ENCODE measurements at places on chromosomes 7 and 10.

- DNase-seq, result no peak
Observed at GRCh38 chr10:48759113-48759901, 74.6 kb downstream of the WDFY4 start.

GRCh38 chr10:109166935-109167334 lies 756.4 kb downstream of the XPNPEP1 start:
- peak; percentile 11 for DNase-seq

DNA sequence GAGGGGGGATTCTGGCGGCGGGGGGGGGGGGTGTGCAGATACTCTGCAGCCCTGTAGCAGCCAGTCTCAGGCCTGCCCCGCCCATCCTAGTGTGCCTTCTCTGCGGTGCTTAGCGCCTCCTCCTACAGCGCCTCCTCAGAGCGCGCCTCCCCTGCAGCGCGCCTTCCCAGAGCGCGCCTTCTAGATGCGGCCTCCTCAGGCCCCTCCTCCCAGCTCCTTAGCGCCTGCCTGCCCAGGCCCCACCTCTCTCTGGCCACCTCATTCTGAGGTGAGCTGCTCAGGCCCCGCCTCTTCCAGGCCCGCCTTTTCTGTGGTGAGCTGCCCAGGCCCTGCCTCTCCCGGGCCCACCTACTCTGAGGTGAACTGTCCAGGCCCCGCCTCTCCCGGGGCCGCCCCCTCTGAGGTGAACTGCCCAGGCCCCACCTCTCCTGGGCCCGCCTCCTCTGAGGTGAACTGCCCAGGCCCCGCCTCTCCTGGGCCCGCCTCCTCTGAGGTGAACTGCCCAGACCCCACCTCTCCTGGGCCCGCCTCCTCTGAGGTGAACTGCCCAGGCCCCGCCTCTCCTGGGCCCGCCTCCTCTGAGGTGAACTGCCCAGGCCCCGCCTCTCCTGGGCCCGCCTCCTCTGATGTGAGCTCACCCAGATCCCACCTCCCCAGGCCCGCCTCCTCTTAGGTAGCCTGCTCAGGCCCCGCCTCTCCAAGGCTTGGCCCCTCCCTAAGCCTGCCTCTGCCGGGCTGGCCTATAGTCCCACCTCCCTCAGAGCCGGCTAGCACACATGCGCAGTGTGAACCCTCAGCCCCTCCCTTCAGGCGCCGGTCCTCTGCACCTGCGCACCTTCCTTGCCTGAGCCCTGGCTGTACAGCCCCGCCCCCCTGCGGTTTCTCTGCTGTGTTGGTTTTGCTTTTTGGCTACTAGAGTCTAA lies 2.1 kb upstream of the SGCE start:
- DNase-seq, result peak; percentile 87

- DNase-seq, result no peak
Observed at GRCh38 chr10:71035511-71036296, 147.3 kb upstream of the PCBD1 start.

GRCh38 chr7:129605960-129606614 lies 5.4 kb upstream of the NRF1 start:
- DNase-seq, result no peak

DNA sequence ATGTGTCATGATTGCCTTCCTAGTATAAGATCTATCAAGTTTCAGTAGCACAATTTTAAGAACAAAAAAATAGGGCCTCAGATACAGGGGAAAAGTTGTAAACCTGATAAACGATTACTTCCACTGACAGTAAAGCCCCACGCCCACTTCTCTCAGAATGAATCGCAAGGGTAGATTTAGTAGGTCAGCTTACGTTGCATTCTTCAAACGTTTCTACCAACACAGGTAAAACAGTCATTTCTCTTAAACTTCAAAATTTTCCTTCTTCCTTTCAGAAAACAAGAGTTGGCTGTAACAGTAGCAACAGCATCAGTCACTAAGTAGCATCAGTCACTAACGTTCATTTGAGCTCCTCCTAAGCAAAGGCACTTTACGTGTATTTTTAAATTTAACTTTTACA lies 221.5 kb downstream of the ADAM12 start:
- no peak for DNase-seq

DNA sequence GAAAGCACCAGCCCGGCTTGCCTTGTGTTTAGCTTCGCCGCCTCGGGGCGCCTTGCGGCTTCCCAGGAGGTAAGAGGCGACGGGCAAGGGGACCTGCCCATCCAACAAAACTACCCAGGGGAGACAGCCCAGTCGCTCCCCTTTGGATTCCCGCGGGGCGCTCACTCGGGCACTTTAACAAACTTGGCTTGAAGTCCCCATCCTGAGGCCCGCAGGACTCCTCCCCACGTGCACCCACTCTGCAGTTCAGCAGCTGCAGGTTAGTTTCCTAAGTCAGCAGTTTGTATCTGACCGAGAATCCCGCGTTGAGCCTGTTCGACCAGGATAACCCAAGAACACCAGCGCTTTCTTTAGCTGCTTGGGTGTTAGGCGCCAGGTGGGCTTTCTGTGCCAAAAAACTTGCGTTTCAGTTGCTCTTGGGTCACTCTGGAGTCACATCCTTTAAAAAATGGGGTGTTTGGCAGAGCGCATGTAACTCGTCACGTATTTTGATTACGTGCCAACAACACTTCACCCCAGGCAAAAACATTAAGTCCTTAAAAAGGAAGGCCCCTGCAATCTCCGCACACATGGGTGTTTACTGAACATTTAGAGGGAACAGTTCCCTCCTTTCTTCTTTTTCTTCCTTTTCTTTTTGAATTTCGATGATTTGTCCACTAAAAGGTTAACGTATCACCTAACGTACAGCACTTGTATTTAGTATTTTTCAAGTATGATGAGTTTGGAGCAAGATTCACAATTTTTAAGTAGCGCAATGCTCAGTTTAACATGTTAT lies 876 bp downstream of the DNAH11 start:
- DNase-seq, result peak; percentile 25

GRCh38 chr10:35259769-35260397 lies 76.4 kb upstream of the CCNY start:
- DNase-seq, result peak; percentile 82

DNA sequence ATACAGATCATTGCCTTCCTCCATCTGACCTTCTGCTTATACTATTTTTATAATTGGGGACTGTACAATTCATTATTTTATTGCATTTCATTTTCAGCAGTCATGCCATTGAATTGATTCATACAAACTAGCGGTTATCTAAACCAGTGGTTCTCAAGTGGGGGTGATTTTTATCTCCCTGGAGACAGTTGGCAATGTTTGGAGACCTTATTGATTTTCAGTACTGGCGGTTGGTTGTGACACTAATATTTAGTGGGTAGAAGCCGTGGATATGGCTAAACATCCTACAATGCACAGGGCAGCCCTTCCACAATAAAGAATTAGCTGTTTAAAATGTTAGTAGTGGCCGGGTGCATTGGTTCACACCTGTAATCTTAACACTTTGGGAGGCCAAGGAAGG lies 765.9 kb downstream of the LRMDA start:
- DNase-seq, result no peak

- peak; percentile 11 for DNase-seq
Observed at GRCh38 chr7:33143996-33144718, 14.8 kb downstream of the BBS9 start.

- DNase-seq, result peak; percentile 89
Observed at GRCh38 chr7:117269886-117270285, 53.0 kb downstream of the WNT2 start.

- DNase-seq, result peak; percentile 2
Observed at GRCh38 chr7:78412216-78412858, 613.8 kb downstream of the PHTF2 start.

DNA sequence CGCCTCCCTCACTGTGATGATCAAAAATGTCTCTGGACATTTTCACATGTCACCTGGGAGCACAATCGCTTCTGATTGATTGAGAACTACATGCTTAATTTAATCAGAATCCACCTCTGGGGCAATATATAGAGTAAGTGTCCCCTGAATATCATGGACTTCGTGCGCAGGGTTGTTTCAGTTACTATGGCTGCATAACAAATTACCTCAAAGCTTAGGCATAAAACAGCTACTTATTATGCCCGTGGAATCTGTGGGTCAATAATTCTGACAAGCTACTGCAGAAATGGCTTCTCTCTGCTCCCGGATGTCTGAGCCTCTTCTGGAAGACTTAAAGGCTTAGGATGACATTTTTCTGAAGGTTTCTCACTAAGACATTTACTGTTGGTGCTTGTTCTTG lies 334.4 kb downstream of the GPR158 start:
- no peak for DNase-seq

DNA sequence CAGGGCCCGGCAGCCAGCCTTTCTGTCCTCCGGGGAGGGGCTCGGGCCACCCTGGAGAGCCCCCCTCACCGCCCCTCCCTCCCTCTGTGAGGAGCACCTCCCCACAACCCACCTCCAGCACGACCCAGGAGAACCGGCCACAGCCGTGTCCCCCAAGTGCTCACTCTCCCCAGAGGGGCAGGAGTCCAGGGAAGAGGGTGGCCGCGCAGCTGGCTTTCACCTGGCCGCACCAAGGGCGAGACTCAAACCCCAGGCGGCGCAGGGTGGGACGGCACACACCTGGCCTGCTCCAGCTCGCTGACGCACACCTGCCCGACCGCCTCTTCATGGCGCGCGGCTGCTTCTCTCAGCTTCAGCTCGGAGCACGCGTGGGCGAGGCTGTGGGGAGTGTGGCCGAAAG lies 73.4 kb downstream of the CFAP46 start:
- DNase-seq, result no peak

DNA sequence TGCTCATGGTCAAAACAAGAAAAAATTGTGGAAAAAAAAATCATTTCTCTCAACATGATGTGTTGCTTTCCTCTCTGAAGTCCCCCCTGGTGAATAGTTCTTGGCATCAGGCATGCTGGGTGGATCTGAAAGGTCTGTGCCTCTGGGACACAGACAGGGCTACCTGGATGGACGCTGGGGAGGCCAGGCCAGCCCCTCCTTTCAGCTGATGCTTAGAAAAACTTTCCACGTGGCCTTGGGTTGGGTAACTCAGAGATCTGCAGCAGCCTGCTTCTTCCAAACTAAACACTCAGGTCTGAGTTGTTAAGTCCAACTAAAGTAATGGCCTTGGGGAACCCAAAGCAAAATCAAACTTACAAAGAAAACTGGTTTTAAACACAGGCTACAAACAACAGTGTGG lies 113.0 kb downstream of the CCDC3 start:
- DNase-seq, result no peak

GRCh38 chr7:17355050-17355449 lies 56.6 kb downstream of the AHR start:
- no peak for DNase-seq

DNA sequence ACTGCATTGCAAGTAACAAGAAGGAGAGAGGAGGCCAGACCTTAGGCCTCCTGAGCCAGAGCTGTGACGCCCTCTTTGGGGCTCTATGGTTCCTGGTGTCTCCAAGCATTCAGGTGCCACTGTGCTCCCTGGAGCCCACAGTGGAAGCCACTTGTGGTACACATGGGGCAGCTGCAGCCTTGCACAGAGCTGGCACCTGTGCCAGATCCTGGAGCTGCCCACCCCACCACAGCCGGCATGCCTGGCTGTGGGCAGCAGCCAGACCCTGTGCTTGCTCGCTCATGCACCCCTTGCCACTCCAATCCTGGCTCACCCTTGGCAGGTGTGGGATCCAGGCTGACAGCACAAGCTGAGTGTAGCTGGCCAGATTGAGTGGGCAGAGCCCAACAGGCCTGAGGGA lies 173.8 kb upstream of the SMIM30 start:
- no peak for DNase-seq

DNA sequence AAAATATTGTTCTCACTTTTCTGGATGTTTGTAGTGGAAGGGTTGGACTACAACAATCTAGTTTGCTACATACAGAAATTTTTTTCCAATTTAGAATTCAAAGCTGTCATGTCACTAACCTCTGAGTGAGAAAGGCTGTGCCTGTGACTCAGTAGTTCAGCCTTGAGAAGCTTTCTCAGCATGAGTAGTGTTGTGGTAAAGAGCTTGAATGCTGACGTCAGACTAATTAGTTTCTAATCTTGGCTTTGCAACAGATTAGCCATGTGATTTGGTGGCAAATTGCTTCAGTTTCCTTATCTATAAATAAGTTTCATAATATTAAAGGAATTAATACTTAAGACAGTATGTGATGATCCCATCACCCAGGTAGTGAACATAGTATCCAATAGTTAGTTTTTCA lies 83.8 kb downstream of the ABCA13 start:
- DNase-seq, result peak; percentile 63

GRCh38 chr7:5441840-5442503 lies 18.3 kb upstream of the TNRC18 start:
- no peak for DNase-seq

DNA sequence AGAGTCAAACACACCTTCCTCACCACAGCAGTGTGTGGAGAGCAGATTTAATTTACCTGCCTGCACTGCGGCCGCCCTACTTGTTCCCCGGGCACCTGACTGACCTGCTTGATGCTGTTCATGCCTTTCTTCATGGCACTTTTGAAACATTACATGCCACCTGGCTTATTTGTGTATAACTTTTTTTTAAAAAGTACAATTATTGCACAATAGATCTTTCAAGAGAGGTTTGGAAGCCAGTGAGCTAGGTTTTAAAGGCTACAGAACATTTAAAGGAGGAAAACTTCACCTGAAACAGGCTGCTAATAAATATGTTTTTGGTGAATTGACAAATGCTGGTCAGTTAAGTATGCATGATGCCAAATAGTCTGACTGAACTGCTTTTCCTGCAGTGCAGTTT lies 33.1 kb downstream of the SLC18A2 start:
- DNase-seq, result no peak

DNA sequence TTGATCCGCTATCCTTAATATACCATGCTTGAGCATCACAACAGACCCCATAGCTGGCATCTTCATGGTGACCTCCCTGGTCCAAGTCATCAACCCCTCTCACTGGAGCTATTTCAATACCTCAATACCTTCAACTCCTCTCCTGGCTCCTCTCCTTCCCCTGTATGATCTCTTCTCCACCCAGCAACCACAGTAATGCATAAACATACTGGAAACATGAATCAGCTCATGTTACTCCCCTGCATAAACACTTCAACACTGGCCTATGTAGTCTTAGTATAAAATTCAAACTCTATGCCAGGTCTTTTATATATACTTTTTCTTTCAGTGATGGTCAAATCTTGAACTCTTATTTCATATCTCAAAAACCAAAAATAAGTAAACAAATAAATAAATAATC lies 31.8 kb upstream of the TMEM273 start:
- peak; percentile 2 for DNase-seq

DNA sequence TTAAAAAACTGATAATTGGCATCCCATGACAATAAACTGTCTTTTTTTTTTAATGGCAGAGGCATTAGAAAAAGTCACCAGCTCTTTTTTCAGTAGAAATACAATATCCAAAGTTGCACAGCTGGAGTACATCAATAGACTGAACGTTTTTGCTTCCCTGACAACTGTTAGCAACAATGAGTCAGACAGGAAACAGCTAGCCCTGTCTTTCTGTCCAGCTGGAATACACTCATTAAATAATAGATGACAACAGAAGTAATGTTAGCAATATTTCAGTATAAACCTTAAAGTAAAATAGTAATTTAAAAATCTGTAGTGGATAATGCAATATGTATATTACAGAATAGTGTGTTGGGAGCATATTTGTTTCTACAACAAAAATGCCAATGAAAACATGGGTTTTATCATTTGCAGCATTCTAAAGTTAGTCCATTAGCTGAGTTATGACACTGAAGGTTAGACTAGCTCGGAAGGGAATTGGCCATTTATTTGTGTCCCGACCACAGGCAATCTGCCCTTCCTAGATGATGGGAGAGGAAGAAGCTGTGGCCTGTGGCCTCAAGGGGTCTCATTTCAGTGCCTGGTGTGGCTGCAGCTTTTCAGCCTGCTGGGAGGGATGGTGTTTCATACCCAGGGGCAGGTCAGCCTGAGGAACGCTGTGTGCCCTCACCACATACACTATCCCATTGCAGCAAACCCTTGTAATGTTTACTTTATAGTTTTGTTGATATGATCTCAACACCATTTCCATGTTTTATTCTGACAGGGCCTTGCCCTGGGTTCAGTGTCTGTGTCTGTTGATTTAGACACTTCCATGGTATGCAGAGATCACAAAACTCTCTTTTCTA lies 173.3 kb downstream of the SLC16A9 start:
- DNase-seq, result peak; percentile 92

Measured in fibroblast of the aortic adventitia (primary cell).